ENCODE measurements at places on chromosomes 2 and 18.

- DNase-seq = no peak
Measured at GRCh38 chr2:85275984-85276540, 51.7 kb downstream of the TGOLN2 start.

GRCh38 chr2:48250943-48251342, 279.0 kb upstream of the STON1 start:
- DNase-seq = no peak

DNA sequence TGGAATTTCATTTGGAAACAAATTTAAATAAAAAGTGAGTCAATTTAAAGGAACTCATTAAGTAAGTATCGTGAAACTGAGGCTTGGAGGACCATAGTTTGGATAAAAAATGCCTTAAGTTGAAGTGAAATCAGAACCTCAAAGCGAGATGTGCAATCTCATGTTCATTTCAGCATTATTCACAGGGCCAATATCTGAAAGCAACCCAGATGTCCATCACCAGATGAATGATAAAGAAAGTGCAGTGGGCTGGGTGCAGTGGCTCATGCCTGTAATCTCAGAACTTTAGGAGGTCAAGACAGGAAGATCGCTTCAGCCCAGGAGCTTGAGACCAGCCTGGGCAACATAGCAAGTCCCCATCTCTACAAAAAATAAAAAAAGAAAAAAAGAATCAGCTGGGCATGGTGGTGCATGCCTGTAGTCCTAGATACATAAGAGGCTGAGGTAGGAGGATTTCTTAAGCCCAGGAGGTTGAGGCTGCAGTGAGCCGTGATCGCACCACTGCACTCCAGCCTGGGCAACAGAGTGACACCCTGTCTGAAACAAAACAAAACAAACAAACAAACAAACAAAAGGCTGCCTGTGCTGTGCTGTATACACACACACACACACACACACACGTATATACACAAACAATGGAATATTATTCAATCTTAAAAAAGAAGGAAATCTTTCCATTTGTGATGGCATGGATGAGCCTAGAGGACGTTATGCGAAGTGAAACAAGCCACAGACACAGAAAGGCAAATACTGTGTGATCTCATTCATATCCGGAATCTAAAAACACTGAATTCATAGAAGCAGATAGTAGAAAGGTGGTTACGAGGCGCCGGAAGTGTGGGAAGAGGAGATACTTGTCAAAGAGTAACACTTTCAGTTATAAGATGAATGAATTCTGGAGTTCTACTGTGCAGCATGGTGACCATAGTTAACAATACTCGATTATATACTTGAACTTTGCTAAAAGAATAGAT, 14.5 kb downstream of the SH3RF3 start:
- no peak for DNase-seq

- DNase-seq = no peak
Measured at GRCh38 chr2:143852759-143853158, 667.2 kb downstream of the ZEB2 start.

- DNase-seq = no peak
Measured at GRCh38 chr2:222518570-222519381, 94.4 kb downstream of the SGPP2 start.

- peak; percentile 35 for DNase-seq
Measured at GRCh38 chr2:121282800-121283385, 2.1 kb downstream of the TFCP2L1 start.

- DNase-seq = no peak
Measured at GRCh38 chr2:124283096-124283495, 258.0 kb downstream of the CNTNAP5 start.

GRCh38 chr2:198697218-198697617, 760.5 kb downstream of the SATB2 start:
- DNase-seq = no peak

GRCh38 chr2:186903216-186903615, 54.2 kb upstream of the ZSWIM2 start:
- DNase-seq = no peak

DNA sequence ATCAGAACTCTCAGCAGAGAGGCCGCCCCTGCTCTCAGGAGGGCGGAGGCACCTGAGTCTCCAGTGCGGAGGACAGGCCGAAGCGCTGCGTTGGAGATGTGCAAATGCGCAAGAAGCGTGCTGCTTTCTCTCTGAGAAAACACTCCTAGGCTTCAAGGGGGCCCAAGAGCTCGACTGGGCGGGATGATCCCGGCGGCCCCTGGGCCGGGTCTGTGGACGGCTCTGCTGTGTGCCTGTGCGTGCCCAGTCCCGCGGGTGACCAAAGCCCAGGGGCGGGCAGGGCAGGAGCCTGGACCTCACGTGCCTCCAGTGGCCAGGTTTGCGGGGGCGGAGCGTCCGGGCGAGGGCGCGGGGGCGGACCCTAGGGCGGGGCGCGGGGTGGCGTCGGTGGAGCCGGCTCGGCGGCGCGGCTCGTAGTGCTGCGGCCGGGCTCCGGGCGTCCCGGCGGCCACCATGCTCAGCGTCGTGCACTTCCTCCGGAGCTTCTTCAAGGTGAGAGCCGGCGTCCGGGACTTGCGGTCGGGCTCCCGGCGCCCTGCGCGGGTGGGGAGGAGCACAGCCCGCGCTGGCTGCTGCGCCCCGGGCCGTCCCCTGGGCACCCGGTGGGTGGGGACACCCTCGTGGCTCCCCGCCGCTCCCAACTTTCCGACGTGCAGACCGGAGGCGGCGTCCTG, at the start of gene ARHGEF4:
ARHGEF4 (plus strand) TSS at position 414 of the 674 bp plus-strand sequence; CDS start at position 454, 40 bp downstream.
- peak; percentile 76 for DNase-seq

DNA sequence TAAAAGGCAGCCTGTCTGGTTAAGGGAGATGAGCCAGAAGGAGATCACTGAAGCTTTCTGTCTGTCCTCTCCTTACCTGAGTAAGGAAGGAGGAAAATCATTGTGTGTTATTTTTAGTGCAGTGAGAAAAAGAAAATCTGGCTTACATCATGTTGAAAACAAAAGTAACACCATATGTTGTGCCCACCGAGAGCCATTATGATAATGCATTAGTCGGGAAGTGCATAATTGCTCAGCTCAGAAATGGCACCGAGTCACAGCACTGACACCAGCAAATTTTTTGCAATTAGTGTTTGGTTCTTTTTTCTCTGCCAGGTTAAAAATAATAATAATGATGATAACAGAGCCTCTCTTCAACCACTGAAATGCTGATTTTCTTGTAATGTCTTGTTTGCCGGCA, 46.6 kb downstream of the HNMT start:
- DNase-seq = no peak

DNA sequence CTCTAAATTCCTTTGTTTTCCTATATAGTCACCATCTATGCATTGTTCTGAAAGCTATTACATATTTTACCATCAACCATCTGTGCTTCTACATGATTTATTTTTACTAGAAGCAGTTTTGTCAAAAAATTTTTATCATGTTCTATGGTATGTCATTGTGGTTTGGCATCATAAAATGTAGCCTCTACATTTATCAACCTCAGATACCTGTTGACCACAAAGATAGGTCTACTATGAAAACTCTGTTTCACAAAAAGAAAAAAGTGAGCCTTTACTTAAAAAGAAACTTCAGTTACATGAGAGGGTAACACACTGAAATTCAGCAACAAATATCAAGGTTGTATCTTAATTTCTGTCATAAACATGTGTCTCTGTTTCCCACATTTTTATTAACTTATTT, 3.7 kb downstream of the BCL2 start:
- DNase-seq = no peak

- no peak for DNase-seq
Measured at GRCh38 chr2:100818003-100818605, 1.8 kb upstream of the NPAS2 start.
